ENCODE measurements at places on chromosomes 1 and 21.

GRCh38 chr1:14255711-14256110 lies 342.8 kb upstream of the KAZN start:
- DNase-seq = no peak

DNA sequence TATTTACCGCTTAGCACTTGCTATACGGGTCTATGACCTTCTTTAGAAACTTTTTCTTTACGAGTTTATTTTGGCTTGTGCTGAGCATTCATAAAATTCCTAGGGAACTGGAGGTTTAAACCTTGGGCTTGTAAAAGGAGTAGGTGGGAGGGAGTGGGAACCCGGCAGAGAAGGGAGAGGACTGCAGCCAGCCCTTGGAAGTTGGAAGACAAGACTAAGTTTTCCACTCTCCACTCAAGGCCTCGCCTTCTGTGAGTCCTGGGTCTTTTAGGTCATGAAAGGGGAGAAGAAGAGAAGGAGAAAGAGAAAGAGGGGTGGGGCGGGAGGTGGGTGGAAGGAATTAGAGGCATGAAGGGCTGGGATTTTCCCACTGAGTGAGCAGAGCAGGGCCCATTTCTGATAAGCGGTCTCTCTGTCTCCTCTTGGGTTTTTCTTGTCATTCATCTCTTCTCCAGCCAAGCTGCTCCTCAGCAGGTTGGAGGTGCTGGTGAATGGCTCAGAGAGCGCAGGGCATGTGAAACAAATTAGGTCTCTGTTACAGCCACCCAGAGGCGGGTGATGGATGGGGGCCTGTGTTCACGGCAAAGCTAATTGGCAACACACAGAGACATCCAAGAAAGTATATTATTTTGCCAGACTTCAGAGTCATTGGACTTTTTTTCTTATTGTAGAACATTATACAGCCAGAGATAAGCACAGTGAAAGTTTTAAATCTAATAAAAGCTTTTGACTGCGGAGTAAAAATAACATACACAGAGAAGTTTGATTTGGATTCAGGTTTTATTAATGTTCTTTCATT lies 247.3 kb downstream of the FOXD2 start:
- DNase-seq = no peak

DNA sequence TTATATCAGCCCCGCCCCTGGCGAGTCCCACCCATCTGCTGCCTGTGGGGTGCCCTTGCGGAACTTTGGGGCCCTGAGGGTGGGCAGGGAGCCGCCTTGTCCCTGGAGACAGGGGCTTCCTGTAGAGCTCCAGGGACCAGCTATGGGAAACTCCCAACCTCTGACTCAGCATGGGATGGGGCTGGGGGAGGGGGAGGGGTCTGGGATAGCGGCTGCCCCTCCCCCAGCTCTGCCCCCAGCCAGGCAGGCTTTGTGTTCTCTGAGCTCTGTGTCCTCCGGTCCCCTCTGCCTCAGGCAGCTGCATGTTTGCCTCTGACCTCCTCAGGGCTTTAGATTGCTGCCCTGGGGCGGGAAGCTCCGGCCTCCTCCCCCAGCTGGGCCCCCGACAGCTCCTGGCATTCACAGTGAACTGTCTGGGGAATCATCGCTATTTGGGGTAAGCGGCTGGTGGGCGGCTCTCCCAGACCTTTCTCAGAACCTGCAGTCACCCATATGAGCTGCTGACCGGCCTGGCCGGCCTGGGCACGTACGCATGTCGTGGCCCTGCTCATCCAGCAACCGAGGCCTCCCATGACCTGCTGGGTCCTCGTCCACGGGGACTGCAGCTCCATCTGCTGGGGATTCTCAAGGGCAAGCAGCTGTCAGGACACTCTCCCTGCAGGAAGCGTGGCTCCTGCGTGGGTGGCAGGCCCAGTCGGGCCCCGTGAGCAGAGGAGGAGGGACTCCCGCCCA lies 17.1 kb downstream of the ARHGEF16 start:
- DNase-seq = no peak

- no peak for DNase-seq
Observed at GRCh38 chr1:201655243-201655642, 116.3 kb downstream of the NAV1 start.

DNA sequence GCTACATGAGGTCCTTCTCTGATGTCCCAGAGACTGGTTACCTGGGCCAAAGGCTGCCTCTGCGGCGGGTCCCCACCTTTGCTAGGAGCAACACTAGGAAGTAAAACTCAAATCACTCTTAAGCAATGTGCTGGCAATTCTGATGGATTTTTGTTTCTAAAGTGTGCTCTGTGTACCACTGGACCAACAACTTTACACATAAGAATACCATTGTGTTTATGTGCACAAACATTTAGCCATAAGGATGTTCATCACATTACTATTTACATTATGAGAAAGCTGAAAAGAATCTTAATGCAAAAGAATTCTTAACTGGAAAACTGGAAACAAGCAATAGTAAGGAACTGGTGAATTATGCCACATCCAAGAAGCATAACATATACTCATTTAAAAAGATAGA lies 38.6 kb downstream of the SSBP3 start:
- DNase-seq = no peak

GRCh38 chr1:54237586-54237985 lies 37.6 kb downstream of the MRPL37 start:
- no peak for DNase-seq

- no peak for DNase-seq
Observed at GRCh38 chr1:27003745-27004470, 8.7 kb downstream of the TENT5B start.

DNA sequence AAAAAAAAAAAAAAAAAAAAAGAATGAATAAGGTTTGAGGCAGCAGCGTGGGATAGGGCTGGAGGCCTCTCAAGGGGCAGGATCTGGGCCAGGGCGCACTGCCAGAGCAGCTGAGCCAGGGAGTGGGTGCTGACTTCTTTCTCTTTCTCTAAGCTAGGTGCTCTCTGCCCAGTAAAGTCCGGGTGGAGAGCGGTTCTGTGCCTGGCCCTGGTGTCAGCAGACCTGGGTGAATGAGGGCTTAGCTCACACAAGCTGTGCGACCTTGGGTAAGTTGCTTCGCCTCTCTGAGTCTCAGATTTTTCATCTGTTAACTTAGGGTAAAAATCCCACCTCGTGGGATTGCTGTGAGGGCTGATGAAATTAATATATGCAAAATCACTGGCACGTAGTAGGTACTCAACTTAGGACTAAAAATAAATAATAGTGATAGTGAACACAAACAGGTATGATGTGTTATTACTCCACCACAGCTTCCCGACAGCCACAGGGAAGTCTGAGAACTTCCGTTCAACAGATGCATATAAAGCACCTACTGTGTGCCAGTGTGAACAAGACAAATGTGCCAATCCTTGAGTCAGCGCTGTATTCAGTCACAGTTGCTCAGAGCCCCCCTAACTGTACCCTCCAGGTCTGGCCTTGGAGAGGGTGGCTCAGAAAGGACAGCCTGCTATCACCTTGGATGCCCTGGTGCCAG lies 2.0 kb upstream of the FAM131C start:
- DNase-seq = peak; percentile 47

- DNase-seq = no peak
Observed at GRCh38 chr1:160681891-160682140, 29.8 kb downstream of the CD48 start.

DNA sequence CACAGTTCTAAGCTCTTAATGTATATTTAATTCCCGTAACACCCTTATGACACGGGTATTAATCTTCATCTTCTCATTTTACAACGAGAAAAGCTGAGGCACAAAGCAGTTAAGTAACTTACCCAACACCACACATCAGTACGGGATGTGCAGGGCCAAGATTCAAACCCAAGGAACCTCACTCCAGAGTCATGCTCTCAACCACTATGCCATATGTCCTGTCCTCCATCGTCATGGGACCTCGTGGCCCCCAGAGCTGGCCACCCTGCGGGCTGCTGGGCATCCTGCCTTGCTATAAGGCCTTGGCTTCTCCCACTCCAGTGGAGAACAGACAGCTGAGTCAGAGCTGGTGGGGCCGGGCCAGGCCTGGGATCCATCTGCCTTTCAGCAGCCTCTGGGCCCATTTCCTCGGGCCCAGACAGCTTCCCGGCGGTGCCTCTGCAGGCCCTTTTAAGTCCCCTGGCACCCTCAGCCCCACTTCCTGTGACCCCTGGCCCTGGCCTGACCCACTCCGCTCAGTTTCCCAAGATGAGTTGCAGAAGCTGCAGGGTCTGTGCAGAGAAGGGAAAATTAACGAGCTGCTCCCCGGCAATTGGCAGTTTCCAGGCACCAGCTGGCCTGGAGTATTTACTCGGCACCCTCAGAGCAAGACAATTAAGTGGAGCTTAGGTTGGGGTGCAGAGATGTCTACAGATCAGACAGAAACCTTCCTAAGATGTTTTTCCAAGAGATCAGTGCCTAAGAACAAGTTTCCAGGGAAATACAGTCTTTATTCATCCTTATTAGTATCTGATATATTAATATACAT lies 98.2 kb downstream of the EPHB2 start:
- DNase-seq = no peak

DNA sequence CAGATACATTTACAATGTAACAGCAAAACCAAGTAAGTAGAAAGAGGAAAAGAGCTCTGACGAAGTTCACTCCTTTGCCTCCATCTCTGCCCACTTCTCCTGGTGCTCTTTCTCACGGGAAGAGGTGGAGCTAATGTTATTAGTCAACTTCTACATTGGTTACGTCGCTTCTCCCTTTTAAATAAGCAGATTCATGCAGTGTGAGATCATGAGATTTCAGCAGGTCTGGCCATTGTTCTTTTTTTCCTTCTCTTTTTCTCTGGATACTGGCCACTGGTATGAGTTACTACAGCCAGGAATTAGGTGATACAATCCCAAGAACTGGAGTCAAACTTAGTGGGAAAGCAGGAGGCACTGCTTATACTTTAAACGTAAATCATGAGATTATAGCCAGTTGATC lies 207.1 kb downstream of the AKT3 start:
- DNase-seq = no peak

- DNase-seq = no peak
Observed at GRCh38 chr1:234963180-234963903, 165.3 kb downstream of the TOMM20 start.

- DNase-seq = no peak
Observed at GRCh38 chr1:226674892-226675714, 64.0 kb downstream of the ITPKB start.

DNA sequence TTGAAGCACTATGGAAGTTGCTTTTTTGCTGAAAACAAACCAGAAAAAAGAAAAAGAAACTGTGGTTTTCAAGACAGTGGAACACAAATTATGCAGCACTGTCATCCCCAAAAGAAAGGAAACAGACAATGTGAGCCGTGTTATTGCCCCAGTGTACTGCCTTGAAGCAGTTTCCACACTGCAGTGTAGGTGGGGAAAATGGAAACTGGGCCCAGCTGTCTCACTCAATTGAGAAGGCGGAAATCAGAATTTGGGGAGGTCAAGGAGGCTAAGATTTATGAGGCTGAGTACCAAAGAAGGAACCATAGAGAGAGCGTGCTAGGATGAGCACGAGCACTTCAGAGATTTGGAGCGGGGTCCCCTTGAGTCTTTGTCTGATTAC lies 55.5 kb downstream of the MPZL1 start:
- DNase-seq = no peak

- DNase-seq = peak; percentile 61
Observed at GRCh38 chr1:39204441-39205081, at the start of gene MACF1. Gene MACF1 (plus strand): TSS chr1:39204695. CDS start chr1:39205023, 328 bp downstream.

GRCh38 chr21:39313042-39313570 lies 326 bp downstream of the BRWD1 start:
- DNase-seq = no peak

GRCh38 chr1:108208724-108209446 lies 8.7 kb upstream of the SLC25A24 start:
- DNase-seq = no peak

DNA sequence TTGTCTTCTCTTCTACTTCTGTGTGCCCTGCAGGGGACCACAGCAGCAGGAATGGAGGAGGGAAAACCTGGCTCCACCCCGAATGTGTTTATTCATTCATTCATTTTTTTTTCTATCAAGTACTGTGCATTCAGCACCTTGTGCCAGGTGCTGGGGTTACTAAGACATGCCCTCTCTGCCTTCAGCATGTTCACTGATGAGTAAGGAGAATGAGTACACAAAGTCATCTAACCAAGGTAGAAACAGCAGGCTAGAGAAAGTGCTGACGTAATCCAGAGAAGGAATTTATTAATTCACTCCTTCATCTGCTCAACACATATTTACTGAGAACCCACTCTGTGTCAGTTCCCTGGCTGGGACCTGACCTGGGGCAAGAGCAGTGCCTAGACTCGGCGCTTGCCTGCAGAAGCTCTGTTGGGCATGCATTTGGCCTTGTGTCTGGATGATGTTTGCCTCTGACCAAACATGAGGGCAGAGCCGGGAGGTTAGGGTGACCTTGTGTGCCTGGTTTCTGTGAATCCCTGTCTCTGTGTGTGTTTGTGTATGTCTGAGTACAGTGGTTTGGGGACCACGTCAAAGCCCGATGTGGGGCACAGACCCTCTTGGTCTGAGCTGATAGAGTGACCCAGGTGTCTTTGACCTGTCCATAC lies 3.3 kb upstream of the MYOG start:
- no peak for DNase-seq

DNA sequence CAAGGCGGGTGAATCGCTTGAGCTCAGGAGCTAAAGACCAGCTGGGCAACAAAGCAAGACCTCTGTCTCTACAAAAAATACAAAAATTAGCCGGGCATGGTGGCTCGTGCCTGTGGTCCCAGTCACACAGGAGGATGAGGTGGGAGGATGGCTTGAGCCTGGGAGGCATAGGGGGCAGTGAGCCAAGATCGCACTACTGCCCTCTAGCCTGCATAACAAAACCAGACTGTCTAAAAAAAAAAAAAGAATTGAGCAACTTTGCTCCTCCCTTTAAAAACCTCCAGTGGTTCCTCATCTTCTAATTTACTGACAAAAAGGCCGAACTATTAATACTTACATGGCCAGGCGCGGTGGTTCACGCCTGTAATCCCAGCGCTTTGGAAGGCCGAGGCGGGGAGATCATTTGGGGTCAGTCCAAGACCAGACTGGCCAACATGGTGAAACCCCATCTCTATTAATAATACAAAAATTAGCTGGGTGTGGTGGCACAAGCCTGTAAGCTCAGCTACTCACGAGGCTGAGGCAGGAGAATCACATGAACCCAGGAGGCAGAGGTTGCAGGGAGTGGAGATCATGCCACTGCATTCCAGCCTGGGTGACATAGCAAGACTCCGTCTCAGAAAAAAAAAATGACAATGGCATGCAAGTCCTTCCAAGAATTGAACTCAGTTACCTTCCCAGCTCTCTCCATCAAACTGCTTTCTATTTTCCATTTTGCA lies 4.4 kb downstream of the ACBD3 start:
- DNase-seq = no peak
